ENCODE measurements at places on chromosomes 3 and 15. TPM values are rescaled to one million over a fixed set of nuclear protein-coding genes. Genes with fewer than 3 reads are reported as not detected.

Gene EAF2
- total RNA-seq = 43.3 TPM

Gene THRB
- 0.31 TPM for total RNA-seq

Gene LHFPL4
- not detected for total RNA-seq

Gene NR2E3
- total RNA-seq = not detected

Gene CLDN18
- total RNA-seq = not detected

Gene PLSCR5
- total RNA-seq = not detected

Gene FBN1
- total RNA-seq = 1.1 TPM

Gene CKMT1B
- total RNA-seq = not detected

Gene GOLGA8R
- total RNA-seq = 1.3 TPM

Gene SLC22A14
- 0.16 TPM for total RNA-seq

Gene TPRG1
- not detected for total RNA-seq

Gene GPR62
- total RNA-seq = not detected

Gene C3orf20
- total RNA-seq = 0.16 TPM

Gene PRSS50
- not detected for total RNA-seq

Gene SLC28A2
- not detected for total RNA-seq

Gene GOLGA8J
- not detected for total RNA-seq

Gene NT5DC2
- total RNA-seq = 9.5 TPM

Gene ILDR1
- total RNA-seq = 1.4 TPM

Gene STRA6
- not detected for total RNA-seq

Gene ROPN1
- not detected for total RNA-seq

Gene CYP8B1
- total RNA-seq = not detected

Gene SEMA3F
- total RNA-seq = not detected

Gene C2CD4A
- total RNA-seq = not detected

Gene KCNAB1
- total RNA-seq = not detected

Gene ALDH1A2
- not detected for total RNA-seq

Gene SCAP
- 84.3 TPM for total RNA-seq

Gene FOXB1
- not detected for total RNA-seq

Gene EIF2A
- total RNA-seq = 105 TPM

Gene IMPG2
- 0.29 TPM for total RNA-seq

Gene PFKFB4
- total RNA-seq = 3.2 TPM

Gene ATP13A5
- not detected for total RNA-seq

Gene FBXW12
- total RNA-seq = not detected

Gene SPATA12
- not detected for total RNA-seq

Gene MUC4
- not detected for total RNA-seq

Gene ADGRG7
- total RNA-seq = not detected

Gene P2RY13
- 0.33 TPM for total RNA-seq

Gene OXTR
- 2.5 TPM for total RNA-seq
